ENCODE measurements at places on chromosomes 6 and 20.

DNA sequence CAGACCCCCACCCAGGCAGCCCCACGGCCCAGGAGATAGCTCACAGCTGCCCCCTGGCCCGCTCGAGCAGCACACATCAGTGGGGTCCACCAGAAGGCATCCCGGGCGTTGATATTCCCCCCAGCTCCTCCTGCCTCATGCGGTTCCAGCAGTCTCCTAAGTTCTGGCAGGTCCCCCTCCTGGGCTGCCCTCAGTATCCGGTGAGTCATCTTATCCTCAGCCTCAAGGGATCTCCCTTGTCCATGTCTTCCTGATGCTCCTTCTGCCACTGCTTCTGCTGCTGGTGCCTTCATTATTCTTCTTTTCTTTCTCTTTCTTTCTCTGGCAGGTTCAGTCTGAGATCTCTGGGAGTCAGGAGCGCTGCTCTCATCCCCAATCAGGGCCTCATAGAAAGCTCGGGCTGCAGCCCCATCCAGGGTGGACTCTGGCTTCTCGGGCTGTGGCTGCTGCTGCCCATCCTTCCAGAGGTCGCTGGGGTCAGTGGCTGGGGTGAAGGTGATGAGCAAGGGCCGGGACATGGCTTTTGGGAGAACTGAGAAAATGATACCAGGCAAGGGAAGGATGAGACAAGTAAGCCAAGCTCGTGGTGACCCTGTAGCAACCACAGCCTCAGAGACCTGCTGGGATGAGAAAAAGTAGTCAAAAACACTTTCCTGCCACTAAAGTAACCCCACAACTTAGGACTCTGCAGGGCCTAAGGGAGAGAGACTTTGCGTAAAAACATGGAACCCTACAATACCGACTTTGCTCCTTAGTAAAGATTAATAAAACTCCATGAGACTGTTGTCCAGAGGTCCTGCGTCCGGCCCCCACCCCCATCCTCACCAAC is 622 bp downstream of the GPANK1 start:
- peak; percentile 27 for DNase-seq

- no peak for DNase-seq
Measured at GRCh38 chr6:20757761-20758160, 223.5 kb downstream of the CDKAL1 start.

DNA sequence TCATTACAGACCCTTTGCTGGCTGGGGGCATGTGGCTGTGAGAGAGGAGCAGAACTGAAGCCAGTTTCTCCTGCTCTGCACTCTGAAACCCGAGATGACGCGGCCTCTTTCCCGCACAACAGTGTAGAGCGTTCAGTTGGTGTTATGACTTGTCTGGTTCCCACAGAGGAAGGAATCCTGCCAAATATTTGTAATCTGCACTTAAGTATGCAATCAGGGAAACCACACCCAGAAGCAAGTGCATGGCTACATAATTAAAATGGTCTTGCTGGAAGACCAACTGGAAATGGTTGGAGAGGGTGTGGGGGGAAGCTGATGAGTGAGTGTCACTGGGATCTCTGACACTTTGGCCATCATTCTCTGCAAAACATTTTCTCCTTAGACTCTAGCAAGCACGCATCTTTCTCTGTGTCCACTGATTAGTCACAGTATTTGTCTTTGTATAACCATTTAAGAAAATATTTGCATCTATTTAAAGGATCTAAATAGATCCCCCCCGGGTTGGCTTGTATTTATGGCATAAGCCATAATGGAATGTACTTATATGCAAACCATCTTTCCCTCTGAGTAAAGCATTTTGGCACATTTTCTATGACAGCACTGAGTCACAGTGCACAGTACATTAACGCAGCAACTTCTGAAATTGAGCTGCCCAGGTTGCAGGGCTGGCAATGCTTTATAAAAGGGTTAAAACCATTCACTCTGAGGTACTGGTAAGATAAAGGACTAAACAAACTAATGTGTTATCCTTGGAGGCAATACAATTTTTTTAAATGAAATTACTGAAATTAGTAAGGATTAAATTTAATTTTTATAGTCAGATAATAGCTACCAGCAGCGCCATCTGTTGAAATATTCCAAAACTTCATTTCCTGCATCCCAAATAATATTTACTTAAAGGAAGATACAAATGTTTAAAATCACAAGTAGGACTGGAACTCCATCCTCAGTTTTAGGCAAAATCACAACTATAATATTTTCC is 76.7 kb downstream of the FOXC1 start:
- DNase-seq, result peak; percentile 76

- DNase-seq, result no peak
Measured at GRCh38 chr6:43125119-43125518, 46.0 kb upstream of the SRF start.

DNA sequence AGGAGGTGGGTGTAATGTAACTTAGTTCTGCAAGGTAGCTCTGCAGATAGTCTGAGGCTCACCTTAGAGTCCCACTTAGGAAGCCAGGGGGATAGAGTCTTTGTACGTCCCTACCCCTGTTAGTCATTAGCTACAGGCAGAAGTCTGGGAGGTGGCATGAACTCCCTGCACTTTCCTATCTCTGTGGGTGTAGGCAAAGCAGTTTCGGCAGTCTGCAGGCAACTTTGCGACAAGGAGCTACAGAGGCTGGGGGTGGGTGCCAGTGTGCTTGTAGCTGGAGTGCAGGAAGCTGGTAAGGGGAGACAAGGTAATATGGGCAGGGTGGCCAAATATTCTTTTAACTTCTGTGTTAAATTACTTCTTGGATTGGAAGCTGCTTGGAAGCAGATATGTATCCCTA is 45.7 kb downstream of the NKAIN2 start:
- no peak for DNase-seq

GRCh38 chr6:11278207-11278559 is 45.7 kb upstream of the NEDD9 start:
- no peak for DNase-seq

- DNase-seq, result no peak
Measured at GRCh38 chr6:43897571-43898302, 127.7 kb downstream of the VEGFA start.

- no peak for DNase-seq
Measured at GRCh38 chr20:16167423-16168130, 405.7 kb downstream of the KIF16B start.

DNA sequence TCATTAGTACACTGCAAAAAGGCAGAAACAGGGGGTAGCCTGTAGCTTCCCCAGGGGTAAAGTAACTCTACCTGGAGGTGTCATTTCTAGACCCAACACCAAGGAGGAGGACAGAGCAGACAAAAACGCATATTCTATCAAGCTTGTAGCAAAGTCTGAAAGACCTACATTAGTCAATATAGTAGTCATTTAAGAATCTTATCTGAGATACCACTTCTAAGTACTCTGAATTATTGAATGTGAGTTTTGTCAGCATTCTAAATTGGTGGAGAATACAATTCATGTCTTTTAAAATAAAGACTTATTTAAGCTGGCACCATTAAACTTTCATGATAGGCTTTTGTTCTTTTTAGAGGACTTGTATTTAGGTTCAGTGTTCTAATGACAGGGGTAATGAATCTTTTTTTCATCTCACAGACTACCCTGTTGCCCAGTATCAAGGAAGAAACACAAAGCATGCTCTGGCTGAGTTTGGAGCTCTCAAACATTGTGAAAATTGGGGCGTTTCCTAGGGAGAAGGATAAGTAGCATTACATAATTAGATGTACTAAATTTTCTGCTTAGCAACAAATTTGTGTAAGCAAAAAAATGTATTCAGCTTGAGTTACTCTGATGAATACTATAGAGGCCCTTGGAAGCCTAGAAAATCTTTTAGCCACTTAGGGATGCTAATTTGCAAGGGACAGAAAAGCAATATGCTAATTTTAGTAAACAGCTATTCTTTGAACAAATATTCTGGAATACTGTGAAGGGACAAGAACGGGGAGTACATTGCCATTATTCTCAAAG is 255.4 kb upstream of the HSF2 start:
- DNase-seq, result no peak

- no peak for DNase-seq
Measured at GRCh38 chr6:118735320-118735719, 83.9 kb upstream of the CEP85L start.

DNA sequence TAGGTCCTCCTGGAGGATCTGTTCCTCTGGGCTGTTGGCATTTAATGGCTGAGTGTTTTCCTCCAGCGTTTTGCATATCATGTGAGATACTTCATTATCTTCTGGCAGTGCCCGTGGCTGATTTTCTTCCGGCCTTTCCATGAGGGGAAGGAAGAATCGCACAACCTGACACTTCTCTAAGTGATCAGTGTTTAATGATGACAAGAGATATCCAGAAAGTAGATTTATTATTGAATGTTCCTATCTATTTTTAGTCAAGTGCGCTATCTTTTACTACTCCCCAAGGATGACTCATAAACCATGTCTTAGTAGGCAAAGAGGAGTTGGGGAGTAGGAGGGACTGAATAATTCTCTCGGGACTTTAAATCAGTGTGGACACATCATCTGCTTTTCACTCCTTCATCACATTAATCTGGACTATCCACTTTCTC is 149.7 kb downstream of the PLCB4 start:
- no peak for DNase-seq

DNA sequence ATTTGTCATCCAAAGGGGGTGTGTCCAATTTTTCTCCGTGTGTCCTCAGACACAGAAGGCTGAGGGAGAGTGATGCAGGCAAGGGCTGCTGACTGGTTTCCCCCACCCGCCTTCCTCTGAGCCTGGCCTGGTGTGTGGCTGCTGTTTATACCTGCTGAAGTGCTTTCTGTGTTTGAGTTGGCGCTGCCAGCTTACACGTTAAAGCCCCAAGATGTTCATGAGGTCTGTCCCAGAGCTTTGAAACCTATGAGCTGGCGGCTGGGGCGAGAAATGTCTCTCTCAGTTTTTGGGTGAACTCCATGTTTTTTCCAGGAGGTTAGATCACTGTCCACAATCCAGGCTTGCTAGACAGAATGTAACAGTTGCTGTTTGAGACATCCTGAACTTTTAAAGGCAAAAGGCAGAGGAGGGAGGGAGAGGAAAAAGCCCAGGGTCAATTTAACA is 69.0 kb upstream of the CCN2 start:
- DNase-seq, result no peak

DNA sequence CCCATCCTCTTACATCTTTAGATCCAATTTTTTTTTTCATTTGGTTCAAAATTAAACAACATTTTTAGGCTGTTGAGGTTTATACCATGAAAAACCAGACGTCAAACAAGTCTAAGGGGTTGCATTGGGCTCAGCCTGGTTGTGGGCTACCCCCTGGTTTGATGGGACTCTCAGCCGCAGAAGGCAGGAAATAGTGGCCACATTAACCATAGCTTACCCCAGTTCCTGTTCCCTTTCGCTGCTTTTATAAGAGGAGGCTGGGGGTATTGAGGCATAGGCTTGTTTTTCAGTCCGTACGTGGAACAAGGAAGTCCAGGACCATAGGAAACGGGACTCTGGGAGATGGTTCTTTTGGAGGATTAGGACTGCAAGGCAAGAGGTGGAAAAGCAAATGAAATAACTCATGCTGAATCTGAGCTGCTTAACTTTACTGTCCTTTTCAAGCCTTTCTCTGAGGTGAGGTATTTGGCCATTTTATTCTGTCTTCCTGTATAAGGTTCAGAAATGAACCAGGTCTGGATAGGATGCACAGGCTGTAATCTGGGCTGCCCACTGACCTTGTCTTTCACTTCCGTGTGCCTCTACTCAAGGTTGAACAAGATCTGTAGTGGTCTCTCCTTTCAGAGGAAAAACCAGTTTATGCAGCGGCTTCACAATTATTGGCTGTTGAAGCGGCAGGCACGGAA is 7.7 kb downstream of the BRPF3 start:
- DNase-seq, result no peak

GRCh38 chr20:46850416-46850815 is 44.2 kb upstream of the EYA2 start:
- DNase-seq, result no peak

GRCh38 chr6:27908017-27908416 is 4.2 kb downstream of the OR2B2 start:
- DNase-seq, result no peak

DNA sequence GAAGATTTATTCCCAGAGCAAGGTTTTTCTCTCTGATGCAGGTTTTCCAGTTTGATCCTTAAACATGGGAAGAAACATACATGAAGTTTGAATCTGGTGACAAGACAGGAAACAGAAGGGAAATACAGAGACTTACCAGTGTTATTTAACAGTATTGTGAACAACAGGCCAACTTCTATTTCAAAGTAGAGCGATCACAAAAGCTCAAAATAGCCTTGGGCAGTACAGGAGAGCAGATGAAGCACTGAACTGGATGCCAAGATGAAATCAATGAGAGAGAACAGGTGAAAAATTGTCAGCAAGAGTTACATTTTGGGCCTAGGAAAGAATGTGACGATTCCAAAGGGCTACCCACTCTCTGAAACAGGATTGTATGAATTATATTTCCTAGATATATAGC is 114.8 kb upstream of the PTPRK start:
- no peak for DNase-seq

DNA sequence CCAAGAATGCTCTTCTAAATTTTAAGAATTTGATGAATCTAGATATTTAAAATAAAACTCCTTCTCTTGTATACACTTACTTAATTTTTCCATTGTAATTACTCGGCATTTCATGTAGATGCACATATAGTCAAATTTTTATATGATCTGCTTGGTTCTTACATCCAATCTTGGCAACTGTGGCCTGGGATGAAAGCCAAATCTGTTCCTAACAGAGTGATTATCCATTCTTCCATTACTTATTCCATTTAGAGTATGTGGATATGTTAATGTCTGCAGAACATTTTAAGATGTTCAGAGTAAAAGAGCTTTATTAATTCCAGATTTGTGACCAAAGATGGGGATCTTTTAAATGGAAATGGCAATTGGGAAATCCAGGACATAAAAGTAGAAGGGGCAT is 144.1 kb upstream of the PDE7B start:
- no peak for DNase-seq

GRCh38 chr6:46014511-46015118 is 1.0 kb downstream of the CLIC5 start:
- no peak for DNase-seq

- peak; percentile 61 for DNase-seq
Measured at GRCh38 chr6:128655978-128656498, 135.6 kb upstream of the PTPRK start.

- DNase-seq, result no peak
Measured at GRCh38 chr20:5143851-5144250, 17.0 kb downstream of the CDS2 start.

GRCh38 chr20:23746321-23746720 is 4.4 kb downstream of the CST1 start:
- DNase-seq, result no peak

Measured in LoVo (cell line).